ENCODE measurements at places on chromosomes 6 and 20. TPM values are rescaled to one million over a fixed set of nuclear protein-coding genes. Genes with fewer than 3 reads are reported as not detected.

DNA sequence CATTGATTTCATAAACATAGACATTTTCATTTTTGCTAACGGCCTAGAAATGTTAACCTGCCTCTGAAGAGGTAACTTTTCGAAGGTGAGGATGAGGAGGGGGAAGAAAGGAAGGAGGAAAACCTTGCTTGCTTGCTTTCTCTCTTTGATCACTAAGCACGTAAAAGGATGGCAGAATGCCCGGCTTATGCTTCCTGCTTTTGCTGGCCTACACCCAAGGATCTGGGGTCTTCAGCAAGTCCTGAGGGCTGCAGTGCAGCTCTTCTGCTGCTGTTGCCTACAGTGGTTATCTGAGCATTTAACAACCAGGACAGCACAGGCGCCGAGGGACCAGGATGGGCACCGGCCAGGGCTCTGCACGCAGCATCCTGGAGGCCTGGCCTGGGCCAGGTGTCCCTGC lies 150.8 kb upstream of the TAB2 start:
- DNase-seq: no peak

DNA sequence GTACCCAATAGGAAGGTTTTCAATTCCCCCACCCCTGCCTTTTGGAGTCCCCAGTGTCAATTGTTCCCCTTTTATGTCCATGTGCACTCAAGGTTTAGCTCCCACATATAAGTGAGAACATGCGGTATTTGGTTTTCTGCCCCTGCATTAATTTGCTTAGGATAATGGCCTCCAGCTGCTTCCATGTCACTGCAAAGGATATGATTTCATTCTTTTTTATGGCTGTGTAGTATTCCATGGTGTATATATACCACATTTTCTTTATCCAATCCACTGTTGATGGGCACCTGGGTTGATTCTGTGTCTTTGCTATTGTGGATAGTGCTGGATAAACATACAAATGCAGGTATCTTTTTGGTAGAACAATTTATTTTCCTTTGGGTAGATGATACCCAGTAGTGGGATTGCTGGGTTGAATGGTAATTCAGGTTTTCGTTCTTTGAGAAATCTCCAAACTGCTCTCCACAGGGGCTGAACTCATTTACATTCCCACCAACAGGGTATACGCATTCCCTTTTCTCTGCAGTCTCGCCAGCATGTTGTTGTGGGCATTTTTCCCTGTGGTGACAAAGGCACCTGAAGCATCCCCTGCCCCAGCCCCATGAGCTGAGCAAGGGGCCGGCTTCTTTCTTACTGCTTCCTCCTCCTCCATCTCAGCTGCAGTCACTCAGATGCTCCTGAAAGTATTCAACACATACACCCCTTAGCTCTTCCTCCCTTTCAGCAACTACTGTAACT lies 66.7 kb downstream of the ELOVL2 start:
- no peak for DNase-seq

GRCh38 chr6:161169696-161170095 lies 104.2 kb downstream of the AGPAT4 start:
- DNase-seq: no peak

ADGRF5 gene
- 3.9 TPM for total RNA-seq

Data from mucosa of descending colon (tissue), 3 donors.